Stimulated activated CD8-positive, alpha-beta memory T cell treated with anti-CD3 and anti-CD28 coated beads, Interleukin-7, amount 100 ng/mL, for 1 hour (primary cell): ENCODE measurements at places on chromosomes 5 and 9.

GRCh38 chr5:32312197-32312594 lies 543 bp downstream of the MTMR12 start:
- DNase-seq, result peak; percentile 8

GRCh38 chr9:20650750-20651299 lies 28.5 kb upstream of the MLLT3 start:
- DNase-seq, result no peak

DNA sequence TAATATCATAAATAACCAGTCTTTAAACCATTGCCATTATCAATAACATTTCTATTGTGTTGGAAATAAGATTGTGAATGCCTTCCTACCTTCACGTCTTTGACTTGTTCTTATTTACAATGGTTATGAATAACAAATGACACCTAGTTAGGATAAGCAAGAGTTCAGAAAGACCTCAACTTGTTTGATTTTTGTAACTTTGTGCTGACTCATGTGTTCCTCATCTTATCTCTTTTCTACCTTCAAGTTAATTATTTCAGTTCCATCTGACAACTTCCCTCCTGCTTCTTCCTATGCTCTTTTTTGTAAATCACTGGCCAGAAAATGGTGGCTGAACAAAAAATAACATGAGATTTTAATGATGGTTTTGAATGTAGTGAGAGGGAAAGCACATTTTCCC lies 538.5 kb upstream of the TUSC1 start:
- no peak for DNase-seq

DNA sequence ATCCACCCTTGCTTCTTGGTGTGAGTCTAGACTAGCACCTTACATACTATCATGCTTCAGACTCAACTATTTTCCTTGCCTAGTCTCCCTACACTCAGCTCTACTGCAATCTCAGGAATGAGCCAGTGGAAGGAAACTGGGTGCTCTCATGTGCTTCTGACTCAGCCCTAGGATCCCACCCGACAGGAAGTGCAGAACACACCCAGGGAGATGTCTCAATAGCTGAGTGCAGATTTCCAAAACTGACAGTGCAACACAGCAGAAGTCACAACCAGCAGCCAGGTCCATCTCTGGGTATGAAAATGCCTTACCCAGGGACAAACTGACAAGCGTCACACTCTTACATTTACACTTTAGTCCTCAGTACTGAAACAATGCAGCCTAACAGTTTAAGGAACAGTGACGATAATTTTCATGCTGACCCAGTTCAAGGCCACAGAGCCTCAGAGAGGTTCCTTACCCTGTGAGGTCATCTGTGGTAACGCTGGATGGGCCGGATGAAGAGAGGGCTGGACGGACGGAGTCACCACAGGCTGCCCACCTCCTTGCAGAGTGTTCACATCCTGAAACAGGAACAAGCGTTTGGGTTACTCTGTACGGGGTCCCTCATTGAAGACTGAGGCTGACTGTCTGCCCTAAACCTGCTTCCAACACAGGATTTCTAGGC lies 33.0 kb downstream of the FKBP15 start:
- no peak for DNase-seq

DNA sequence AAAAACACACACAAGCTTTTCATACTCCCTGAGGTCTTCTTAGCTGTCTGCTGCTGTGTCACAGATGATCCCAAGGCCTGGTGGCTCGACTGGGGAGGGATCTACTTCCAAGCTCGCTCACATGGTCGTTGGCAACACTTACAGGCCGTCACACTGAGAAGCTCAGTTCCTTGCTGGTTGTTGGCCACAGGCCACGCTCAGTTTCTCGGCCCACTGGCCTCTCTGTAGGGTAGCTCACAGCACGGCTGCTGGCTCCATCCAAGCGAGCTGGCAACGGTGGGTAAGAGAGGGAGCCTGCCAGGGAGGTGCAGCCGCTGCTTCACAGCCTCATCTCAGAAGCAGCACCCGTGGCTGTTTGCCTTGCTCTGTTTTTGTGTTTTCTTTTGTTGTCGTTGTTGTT lies 43.8 kb upstream of the GFPT2 start:
- no peak for DNase-seq

GRCh38 chr5:181112476-181112875 lies 18.5 kb downstream of the OR2V1 start:
- DNase-seq, result no peak
